ENCODE measurements at places on chromosomes 5 and 9. TPM values are rescaled to one million over a fixed set of nuclear protein-coding genes. Genes with fewer than 3 reads are reported as not detected.

The ADCY2 gene
- 1.6 TPM for total RNA-seq

The ROPN1L gene
- total RNA-seq, result not detected

- no peak for DNase-seq
Measured at GRCh38 chr5:117731446-117731845, 1156.8 kb upstream of the SEMA6A start.

DNA sequence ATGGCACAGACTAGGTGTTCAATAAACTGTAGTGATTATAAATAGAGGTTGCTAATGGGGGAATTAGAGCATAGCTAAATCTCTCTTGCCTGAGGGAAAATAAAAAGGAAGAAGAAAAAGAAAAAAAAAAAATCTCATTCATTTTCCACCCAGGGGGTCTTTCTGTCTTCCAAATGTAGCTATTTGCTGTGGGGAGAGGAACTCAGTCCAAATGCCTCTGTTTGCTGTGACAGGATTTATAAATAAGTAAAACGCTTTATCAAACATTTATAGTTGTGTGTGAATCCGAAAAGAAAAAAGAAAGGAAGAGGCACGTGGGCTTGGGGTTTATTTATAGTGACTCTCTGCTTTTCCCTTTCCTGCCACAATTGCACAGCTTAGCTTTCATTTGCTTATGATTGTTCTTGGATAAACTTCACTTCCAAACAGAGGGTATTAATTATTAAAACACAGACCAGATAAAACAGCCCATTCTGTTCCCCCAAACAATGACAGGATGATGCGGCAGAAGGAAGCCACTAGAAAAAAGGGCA is 245.7 kb downstream of the ASTN2 start:
- no peak for DNase-seq

DNA sequence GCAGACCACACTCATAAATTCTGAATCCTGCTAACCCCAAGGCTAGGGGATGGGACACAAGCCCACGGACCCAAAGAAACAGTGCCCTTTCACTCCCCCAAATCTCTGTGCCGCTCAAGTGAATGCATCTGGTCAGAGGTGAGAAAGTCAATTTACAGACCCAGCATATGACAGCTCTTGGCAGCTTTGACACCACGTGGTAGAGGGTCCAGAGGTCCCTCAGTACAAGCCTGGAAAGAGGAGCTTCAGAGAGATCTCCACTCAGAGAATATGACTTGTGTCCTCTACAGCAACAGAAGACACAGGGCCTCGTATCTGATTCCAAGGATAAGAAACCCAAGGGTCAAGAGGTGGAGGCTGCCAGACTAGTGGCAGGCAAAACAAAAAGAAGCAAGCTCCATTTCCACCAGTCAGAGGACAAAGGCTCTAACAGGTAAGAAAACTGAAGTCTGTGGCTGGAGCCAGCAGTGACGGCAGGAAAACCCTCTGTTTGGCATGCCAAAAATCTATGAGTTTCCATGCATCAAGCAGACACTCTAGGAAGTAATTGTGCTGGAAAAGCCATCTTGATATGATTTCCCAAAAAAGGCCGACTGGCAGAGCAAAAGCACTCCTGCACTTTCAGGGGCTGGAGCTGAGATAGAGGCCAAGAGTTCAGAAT is 138.7 kb downstream of the UGCG start:
- DNase-seq, result no peak

DNA sequence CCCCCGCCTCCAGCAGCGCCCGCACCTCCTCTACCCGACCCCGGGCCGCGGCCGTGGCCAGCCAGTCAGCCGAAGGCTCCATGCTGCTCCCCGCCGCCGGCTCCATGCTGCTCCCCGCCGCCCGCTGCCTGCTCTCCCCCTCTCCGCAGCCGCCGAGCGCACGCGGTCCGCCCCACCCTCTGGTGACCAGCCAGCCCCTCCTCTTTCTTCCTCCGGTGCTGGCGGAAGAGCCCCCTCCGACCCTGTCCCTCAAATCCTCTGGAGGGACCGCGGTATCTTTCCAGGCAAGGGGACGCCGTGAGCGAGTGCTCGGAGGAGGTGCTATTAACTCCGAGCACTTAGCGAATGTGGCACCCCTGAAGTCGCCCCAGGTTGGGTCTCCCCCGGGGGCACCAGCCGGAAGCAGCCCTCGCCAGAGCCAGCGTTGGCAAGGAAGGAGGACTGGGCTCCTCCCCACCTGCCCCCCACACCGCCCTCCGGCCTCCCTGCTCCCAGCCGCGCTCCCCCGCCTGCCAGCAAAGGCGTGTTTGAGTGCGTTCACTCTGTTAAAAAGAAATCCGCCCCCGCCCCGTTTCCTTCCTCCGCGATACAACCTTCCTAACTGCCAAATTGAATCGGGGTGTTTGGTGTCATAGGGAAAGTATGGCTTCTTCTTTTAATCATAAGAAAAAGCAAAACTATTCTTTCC is 19.3 kb downstream of the CDKN2A start:
- DNase-seq, result no peak

All from omental fat pad (tissue), 4 donors.